ENCODE measurements at places on chromosomes 16 and 17.
A peak's percentile ranks its signal among the peaks of the same experiment; 100 is the strongest.

GRCh38 chr17:78613416-78613815 lies 36.2 kb upstream of the DNAH17 start:
- no peak for DNase-seq

DNA sequence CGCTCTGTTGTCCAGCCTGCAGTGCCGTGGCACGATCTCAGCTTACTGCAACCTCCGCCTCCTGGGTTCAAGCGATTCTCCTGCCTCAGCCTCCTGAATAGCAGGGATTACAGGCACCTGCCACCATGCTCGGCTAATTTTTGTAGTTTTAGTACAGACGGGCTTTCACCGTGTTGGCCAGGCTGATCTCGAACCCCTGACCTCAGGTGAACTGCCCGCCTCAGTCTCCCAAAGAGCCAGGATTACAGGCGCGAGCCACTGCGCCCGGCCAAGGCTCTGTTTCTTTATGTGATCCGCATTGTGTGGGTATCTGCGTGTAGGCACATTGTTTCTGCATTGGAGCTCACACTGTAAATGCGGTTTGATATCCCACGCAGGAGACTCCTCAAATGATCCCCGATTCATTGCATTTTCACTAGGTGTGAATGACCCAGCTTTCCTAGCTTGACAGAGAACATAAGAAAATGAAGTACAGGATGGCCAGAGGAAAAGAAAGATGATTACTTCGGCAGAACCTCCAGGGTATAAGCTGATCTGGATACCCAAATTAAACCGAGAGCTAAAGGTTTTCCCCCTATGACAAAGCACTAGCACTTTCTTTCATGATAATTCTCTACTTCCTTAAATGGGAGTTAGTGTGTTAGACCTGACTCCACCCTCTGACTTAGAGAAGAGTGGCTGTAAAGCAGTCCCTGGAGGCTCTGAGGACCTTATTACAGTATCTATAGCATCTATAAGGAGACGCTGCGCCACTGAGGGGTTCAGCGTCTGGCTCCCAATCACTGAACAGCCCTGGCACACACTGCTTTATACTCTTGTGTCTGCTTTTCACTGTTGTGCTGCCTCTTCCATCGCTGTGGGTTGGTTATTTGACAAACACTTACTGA lies 17.3 kb downstream of the COTL1 start:
- DNase-seq: no peak

DNA sequence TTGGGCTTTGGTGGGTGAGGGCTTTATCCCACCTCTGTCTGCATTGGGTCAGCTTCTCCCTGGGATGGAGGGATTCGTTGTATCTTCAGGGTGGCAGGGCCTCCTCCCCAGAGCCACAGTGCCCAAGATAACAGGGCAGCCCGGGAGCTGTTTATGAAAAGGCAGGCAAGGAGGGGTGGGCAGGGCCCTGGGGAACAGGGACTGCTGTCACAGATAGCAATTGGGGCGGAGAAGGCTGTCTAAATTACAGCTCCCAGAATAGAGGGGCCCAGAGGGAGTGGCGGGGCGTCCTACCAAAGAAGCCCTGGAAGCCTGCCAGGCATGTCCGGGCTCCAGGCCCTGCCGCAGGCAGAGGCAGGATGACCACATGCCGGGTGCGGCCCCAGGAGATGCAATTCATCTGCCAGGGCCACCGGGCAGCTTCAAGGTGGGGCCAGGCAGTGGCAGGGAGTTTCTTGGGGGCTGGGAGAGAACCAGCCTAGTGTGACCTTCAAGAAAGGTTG lies 18.8 kb upstream of the PHOSPHO1 start:
- DNase-seq: peak; percentile 58

- peak; percentile 61 for DNase-seq
Observed at GRCh38 chr17:9115214-9116191, 94.2 kb downstream of the NTN1 start.

- DNase-seq: no peak
Observed at GRCh38 chr17:41629826-41630670, 5.7 kb upstream of the KRT17 start.

GRCh38 chr17:34607917-34608316 lies 28.5 kb downstream of the TMEM132E start:
- DNase-seq: no peak

DNA sequence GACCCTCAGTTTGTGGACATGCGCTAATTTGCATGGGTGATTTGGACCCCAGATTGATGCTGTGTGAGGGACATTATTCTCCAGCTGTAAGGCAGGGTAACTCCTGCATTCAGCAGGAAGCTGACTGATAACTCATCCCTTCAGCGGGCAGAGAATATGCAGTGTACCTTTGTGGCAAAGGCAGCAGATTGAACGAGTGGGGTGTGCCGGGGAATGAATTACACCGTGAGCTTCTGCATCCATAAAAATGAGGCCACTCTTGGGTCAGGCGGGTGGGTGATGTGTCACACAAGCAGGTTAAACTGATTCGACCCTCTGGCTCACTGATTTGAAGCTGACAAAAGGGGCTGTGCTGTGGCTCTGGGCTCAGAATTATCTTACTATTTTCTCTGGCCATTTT lies 128.9 kb upstream of the PMFBP1 start:
- DNase-seq: no peak

- DNase-seq: no peak
Observed at GRCh38 chr16:82195917-82196494, 26.0 kb upstream of the MPHOSPH6 start.

DNA sequence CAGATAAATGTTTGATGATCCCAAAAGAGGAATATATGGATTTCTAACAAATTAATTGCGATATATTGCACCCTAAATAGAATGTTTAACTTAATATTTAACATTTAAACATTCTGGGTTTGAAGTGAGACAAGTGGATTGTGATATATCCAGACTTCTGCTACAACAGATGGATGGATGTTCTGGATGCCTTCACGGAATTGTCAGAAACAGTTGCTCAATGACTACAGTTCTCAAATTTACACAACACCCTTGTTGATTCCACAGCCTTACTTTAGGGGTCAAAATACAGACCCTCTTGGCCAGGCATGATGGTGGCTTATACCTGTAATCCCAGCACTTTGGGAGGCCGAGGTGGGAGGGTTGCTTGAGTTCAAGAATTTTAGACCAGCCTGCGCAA lies 250.8 kb downstream of the RBFOX1 start:
- no peak for DNase-seq

GRCh38 chr16:63921737-63922295 lies 1200.0 kb downstream of the CDH11 start:
- no peak for DNase-seq

GRCh38 chr16:14284371-14284770 lies 213.3 kb downstream of the MRTFB start:
- DNase-seq: no peak

DNA sequence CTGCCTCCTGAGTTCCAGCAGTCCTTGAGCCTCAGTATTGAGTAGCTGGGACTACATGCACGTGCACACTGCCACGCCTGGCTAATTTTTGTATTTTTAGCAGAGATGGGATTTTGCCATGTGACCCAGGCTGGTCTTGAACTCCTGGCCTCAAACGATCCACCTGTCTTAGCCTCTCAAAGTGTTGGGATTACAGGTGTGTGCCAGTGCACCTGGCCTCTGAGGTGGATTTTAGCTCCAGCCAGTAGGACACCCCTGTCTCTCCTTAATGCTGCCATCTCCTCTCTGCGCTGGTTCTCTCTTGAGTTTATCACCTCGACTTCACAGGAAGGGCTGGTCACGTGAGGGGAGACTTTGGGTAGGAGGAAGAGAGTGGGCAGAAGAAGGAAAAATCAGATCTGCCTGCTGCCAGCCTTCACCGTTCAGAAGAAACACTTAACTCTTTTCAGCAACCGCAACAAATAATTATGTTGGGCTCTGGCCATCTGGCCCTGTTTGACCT lies 55.1 kb downstream of the NDE1 start:
- DNase-seq: no peak

DNA sequence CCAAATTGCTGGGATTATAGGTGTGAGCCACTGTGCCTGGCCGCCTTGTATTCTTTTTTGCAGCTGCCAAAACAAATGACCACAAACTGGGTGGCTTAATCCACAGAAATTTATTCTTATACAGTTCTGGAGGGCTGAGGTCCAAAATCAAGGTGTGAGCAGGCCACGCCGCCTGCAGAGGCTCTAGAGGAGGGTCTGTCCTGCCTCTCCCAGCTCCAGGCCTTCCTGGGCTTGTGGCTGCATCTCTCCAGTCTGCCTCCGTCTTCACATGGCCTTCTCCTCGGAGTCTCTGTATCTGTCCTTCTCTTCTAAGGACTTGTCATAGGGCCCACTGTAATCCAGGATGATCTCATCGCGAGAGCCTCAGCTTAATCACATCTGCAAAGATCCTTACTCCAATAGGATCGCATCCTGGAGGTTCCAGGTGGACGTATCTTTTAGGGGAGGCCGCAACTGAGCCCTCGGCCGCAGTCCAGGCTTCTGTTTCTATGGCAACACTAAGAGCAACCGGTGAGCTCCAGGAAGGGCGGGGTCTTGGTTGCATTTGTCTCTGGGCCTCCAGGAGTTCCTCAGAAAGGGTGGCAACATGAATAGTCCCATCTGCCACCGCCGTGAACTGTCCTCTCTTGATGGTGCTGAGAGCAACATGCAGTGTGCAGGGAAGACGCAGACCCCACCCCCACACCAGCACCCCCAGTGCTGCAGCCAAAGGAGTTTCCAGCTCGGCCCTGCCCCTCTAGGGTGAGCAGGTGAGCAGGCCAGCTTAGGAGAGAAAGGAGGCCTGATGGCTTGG lies 29.5 kb upstream of the CREBBP start:
- DNase-seq: no peak
